ENCODE measurements at places on chromosomes 5 and 9.
A peak's percentile ranks its signal among the peaks of the same experiment; 100 is the strongest.

DNA sequence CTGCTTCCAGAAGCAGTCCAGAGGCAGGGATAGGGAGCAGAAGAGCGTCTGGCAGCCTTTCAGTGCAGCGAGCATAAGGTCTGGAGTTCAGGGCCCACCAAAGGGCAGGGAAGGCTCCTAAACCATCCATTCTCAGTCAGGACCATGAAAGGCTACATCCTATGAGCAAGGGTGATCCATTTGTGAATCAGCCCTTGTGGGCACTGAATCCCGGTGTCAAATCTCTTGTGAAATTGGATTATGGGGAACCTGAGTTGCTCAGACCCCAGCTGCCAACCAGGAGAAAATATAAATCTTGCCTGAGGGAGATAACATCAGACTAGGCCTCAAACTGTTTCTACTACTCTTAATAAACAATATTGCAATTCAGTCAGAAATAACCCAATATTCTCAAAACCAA lies 204.4 kb downstream of the SYK start:
- DNase-seq: no peak

- DNase-seq: no peak
These were observed 65.3 kb downstream of the FAM174A start for GRCh38 chr5:100600298-100600994.

GRCh38 chr5:176996780-176997179 lies 9.8 kb downstream of the UIMC1 start:
- DNase-seq: no peak

GRCh38 chr9:17578577-17578910 lies 322 bp upstream of the SH3GL2 start:
- no peak for DNase-seq

- DNase-seq: no peak
These were observed 134.9 kb upstream of the LPCAT1 start for GRCh38 chr5:1658665-1659064.

DNA sequence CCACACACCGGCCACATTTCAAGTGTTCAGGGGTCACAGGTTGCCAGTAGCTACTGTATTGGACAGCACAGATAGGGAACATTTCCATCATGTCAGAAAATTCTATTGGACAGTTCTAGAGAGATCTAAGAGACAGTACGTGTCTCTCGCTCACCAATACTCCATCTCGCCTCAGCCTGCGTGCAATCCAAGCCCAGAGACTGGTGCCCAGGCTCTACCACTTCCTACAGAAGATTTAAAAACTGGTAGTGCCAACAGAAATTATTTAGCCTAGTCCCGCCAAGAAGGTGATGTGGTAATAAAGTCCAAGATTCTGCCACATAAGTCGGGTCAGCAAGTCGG lies 390 bp upstream of the SNX2 start:
- DNase-seq: no peak

DNA sequence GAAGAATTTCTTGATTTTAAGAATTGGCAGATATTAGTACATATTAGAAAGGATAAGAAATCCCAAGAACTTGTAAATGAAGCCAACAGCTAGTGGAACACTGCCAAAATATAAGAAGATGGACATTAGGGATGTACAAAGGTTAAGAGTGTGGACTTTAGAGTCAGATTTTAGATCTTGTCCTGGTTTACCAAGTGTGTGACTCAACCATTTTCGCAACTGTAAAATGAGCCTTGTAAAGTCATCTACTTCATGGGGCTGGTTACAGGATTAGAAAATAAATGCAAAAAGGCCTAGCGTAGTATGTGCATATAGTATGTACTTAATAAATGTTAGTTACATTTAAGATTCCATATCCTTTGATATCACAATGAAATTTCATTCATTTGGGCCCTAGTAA lies 260.0 kb downstream of the RAB3C start:
- no peak for DNase-seq

DNA sequence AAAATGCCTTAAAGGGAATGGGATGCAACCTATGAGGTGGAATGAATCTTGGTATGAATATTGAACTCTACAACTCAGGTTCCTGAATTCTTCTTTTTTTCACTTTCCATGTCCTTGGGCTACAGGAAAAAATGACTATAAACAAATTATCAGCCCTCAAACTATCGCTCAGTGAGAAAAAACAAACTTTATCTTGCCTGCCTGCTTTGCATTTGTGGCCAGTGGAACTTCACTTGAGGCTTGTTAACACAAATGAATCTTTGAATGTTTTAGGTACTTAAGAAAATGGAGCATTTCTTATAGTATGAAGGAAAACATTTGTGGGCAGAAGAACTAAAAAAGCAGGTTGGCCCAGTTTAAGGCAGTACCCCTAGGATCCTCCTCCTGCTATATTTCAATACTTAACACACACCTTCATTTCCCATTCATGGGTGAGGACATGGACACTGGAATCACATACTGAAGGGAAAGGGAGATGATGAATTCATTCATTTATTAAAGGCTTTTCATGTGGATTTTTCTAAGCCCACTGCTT lies 34.1 kb downstream of the ELOVL7 start:
- DNase-seq: no peak

DNA sequence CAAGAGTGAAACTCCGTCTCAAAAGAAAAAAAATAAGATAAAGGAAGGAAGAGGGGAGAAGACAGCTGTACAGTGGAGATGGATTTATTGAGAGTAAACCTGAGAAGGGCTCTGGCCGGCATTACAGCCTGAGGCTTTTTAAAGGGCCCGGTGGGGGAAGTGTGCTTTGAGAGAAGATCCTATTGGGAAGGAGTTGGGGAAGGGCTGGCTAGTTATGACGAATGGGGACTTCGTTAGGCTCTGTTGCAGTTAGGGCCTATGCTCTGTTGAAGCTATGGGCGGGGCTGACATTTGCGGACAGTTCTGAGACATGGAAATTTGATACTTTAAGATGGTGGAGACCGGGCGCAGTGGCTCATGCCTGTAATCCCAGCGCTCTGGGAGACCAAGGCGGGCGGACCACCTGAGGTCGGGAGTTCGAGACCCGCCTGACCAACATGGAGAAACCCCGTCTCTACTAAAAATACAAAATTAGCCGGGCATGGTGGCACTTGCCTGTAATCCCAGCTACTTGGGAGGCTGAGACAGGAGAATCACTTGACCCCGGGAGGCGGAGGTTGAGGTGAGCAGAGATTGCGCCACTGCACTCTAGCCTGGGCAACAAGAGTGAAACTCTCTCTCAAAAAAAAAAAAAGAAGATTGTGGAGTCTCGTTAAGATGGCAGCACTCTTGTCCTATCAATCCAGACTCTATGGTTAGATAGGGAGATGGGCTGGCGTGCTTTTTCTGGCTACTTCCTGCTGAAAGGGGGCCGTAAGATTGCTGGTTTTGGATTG lies 33.2 kb downstream of the C9orf50 start:
- DNase-seq: no peak

GRCh38 chr9:20508242-20508641 lies 114.1 kb downstream of the MLLT3 start:
- DNase-seq: no peak

- no peak for DNase-seq
These were observed 77.7 kb upstream of the IL17B start for GRCh38 chr5:149456597-149457392.

DNA sequence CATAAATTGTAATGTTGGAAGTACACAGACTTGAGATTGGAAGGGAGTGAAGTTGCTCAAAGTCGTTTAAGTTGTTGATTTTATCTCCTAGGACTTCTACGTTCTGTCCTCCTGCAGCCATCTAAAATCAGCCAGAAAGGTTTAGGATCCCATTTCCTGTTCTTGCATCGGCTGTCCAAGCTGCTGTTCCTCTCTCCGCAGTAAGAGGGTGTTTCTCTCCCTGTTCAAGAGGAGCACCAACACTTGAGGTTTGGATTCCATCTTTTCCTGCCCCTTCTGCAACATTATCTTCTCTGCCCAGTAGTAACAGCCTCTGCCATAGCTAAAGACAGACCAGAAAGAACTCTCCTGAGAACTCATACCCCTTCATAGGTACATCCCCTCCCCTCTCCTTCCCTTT lies 373.4 kb downstream of the GADD45G start:
- DNase-seq: peak; percentile 39

GRCh38 chr9:121857928-121858327 lies 206.5 kb downstream of the DAB2IP start:
- DNase-seq: no peak

GRCh38 chr5:30183795-30184194 lies 1009.7 kb upstream of the CDH6 start:
- no peak for DNase-seq

- DNase-seq: peak; percentile 21
These were observed 40.1 kb upstream of the GLIS3 start for GRCh38 chr9:4339836-4340560.

DNA sequence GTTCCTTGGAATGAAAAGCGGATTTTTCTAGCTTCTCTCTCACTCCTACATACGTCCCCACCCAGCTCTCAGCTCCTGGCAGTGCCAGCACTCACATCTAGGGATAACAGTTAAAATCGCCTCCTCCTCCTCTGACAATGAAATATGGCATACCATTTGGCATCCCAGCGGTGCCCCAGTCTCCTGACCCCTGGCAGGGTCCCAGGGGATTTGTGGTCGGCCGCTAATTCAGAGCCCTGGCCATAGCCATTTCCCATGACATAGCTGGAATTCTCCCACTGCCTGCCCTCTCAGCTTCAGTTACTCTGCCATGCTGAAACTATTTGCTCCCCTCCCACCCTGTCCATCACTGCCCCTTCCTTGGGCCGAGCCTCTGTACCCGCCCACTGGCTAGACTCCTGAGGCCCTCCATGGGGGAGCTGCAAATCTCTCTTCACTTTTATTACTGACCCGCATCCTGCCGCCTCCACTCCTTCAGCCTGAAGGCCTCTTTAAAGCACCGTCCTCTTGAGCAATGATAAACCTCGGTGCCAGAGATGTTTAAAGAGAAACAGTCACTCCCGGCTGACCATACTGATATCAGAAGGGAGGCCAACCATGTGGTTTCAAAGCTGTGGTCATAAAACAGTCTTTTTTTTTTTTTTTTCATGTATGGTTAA lies 139.8 kb downstream of the SLIT3 start:
- DNase-seq: peak; percentile 89

GRCh38 chr5:43121913-43122484 lies 1.3 kb downstream of the ZNF131 start:
- DNase-seq: peak; percentile 52

GRCh38 chr5:118144540-118144939 lies 843.8 kb downstream of the DTWD2 start:
- DNase-seq: no peak

DNA sequence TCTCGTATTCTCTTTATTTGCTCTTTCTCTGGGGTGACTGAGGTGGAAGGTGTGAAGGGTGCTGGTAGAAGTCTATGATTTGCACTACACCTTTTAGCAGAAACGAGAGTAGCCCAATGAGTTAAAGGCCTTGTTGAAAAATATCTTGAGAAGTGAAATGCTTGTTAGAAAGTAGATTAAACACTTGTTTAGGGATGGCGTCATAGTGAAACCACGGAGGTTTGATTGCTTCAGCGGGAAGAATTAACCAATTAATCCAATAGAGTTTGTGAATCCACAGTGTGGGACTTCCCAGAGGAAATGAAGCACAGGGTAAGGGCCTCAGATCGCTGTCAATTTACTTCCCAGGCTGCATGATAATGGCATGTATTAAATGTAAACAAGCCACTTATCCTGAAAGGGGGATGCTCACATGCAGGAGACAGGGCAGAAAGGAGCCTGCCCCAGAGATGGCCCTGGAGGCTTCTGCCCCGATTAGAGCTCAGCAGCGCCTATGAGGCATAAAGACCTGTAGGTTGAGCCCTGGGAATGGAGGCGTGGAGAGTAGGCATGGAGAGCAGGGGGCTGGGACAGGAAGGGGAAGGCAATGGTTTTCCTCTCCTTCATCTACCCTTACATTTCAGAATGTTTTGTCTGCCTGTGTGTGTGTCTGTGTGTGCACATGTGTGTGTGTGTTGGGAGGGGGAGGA lies 1.5 kb downstream of the FAM170A start:
- DNase-seq: no peak

- DNase-seq: no peak
These were observed 105.2 kb downstream of the FRMD3 start for GRCh38 chr9:83432877-83433550.

- no peak for DNase-seq
These were observed 32.7 kb upstream of the FCN2 start for GRCh38 chr9:134847752-134848432.

GRCh38 chr9:17528859-17529258 lies 50.0 kb upstream of the SH3GL2 start:
- no peak for DNase-seq

- peak; percentile 80 for DNase-seq
These were observed at the start of gene ARHGEF37 for GRCh38 chr5:149581192-149581861. ARHGEF37 (plus strand) TSS chr5:149581498; CDS start chr5:149597770, 16,272 bp downstream.

DNA sequence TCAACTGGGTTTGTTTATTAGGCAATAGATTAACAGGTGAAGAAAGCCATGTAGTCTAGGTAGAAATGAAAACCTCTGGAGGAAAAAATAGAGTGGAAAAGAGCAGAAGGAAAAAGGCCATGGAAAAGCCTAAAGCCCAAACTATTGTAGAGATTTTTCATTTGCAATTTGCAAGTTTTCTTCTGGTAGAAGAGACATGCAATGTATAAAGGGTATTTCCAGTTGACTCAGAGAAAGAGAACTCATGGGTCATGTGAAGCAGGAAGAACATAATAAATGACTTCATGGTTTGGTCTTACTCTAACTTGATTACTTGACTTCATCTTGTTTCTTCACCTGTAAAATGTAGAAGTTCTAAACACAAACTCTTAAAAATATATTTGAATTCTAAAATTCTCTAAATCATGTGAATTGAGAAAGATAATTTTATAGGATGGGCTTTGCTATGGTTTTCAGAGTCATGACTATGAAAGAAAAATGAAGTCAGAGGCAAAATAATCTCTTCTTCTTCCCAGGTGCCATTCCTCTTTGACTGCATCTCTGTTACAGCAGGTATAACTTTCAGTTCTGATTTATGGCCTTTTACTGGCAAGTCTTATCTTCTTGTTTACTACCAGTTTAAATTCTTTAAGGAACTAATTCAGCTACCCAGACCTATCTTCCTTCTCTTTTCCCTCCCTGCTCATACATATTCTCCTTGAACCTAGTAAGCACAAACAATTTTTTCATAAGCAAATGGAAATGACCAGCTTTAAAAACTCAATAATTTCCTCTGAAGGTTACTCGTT lies 47.7 kb upstream of the TMC1 start:
- DNase-seq: no peak

GRCh38 chr5:151572657-151573368 lies 18.3 kb downstream of the FAT2 start:
- no peak for DNase-seq

DNA sequence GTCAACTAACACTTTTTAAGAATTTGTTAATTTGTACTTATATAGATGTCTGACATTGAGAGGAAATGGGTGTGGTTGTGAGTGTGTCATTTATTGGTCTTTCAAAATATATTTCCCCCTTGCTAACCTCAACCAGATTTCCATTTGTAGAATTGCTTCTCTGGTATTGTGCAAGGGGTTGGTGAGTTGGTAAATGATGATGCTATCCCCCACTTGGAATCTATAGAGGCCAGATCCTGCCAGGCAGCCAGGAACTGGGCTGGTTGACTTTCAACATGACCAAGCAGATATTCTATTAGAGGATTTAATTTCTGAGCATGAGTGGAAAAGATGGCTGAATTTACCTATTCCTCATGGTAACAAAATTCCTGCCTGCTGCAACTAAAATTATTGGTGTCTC lies 306.6 kb upstream of the KIF2A start:
- DNase-seq: no peak

All from AG20443 (cell line).